ENCODE measurements at places on chromosomes 7 and 10.

DNA sequence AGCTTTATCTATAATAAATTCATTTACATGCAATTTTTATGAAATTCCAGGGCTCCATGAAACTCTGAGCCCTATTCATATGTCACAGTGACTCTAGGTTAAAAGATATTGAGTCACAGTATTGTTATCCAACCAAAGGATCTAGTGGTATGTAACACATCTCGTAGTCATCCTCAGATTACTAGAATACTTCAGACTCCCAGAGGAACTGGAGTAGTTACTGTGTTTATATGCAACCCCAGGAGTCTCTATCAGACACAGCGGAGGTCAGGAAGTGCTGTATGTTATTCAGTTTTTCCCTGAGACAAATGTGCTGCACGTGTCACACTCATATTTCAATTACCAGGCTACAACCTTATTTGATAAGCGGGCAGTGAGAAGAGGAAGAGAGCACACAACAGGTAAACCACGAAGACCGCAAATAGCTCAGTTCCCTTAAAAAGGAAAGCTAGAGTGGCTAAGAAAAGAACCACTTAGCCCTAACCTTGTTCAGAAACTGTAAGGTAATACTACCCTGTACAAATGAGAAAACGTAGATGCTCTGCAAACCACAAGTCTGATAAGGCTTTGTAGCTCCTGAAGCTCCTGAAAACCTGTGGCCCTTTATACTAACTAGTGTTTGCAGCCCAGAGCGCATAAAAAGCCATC is 114.0 kb upstream of the CNTNAP2 start:
- DNase-seq, result no peak

- no peak for DNase-seq
Measured at GRCh38 chr7:87187120-87187519, 32.4 kb downstream of the TMEM243 start.

DNA sequence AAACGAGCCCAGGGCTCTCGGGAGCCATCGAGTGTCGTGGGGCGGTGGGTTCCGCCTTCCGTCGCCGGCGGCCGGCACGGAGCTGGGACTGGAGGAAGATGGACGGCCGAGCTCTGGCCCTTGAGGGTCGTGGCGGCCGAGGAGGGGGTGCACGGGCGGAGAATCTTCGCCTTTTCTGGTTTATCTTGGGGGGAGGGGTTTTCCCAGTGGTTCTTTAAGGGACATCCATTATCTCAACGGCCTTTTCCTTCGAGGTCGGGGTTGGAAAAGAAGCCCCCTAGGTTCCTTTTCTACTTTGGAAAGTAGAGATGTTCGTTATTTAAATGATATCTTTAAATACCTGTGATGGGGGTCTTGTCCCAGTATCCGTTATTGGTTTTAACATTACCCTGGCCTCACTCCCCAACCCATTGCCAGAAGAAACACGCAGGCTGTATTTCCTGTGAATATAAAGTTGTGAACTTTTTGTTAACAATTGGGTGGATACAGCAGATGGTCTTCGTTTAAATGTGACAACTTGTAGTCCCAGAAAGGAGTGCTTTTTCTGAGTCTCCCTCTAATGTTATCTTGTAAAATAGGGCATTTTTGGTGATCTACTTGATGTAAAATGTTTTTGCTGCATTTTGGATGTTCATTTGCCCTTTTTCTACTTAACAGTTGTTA is 765 bp downstream of the CCAR1 start:
- DNase-seq, result peak; percentile 59

- DNase-seq, result no peak
Measured at GRCh38 chr7:19752020-19752419, 21.4 kb downstream of the TMEM196 start.

DNA sequence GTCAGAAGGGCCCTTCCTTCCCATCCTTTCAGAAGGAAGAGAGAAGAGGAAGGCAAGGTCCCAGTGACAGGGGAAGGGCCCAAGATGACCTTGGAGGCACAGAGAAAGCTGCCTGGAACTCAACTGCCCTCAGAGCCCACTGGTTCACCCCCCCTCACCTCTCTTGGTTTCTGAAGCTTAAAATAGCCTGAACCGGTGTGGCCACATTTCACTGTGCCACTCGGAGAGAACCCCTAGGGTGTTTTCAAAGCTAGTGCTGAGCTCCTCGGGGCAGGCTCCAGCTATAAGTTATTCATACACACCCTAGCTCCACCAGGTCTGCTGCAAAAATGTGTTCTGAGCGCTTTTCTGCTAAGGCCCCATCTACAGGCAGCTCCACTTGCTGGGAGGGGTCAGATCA is 60.9 kb upstream of the ADRB1 start:
- no peak for DNase-seq

DNA sequence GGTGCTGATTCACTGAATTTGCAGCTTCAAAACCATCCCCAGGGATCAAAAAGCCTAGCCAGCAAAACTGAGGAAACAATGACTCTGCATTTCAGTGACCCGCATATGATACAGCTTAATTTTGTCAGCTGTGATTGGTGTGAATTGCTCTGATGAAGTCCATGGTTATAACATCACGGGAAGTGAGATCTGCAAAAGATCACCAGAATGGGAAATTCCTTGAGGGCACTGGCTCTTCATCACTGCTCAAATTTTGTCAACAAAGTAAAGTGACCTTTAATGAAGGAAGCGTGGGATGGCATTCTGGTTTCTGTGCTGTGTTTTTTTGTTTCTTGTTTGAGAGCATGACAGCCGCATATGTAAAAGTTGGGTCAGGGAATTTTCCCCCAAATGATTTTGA is 745.9 kb downstream of the GATA3 start:
- no peak for DNase-seq

GRCh38 chr7:135275971-135276580 is 42.4 kb downstream of the STRA8 start:
- no peak for DNase-seq

DNA sequence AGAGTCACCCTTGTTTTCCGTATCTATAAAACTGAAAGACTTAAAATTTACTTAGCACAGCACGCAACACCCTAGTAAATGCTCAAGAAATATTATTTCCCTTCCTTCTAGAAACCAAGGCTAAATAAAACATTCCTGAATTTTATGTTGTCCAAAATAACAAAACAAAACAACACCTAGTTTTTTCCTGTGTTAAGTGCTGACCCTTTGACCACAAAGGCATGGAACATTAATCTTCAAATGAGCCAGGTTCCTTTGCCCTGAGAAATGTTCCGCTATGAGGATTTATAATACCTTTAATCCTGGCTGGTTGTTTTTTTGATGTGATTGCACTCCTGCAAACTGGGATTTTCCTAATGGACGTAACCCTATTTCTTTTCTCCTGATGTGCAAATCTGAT is 29.0 kb upstream of the DGKI start:
- no peak for DNase-seq

- no peak for DNase-seq
Measured at GRCh38 chr7:1678081-1678543, 8.0 kb downstream of the ELFN1 start.

All from OCI-M1 (cell line).